ENCODE measurements at places on chromosomes 3 and 15.

DNA sequence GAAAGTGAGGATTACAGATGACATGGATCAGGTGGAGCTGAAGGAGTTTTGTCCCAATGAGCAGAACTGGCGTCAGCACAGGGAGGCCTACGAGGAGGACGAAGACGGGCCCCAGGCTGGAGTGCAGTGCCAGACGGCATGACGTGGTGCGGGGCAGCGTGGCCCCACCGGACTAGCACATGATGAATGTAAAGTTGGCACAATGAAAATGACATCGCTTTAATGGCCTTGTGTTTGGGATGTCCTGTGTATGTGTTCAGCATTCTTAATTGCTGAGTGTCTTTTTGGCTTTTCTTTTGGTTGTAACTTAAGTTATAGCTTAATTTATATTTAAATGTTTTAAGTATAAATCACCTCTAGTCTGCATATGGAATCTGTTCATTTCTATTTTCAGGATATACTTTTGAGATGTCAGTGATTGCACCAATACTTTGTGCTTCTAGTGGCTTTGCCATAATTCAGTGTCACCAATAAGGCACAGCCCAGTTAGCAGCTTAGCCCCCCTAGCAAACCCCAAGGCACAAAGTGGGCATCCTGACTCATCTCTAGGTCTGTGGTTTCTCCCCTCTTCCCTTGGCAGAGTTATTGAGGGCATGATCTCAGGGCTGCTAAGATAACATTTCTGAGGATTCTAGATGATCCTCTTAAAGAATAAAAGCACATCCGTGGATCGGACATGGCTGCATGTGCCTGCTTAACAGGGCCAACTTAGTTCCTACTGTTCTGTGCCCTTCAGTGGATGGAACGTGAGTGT lies 16.1 kb downstream of the DNAJA4 start:
- no peak for DNase-seq

GRCh38 chr3:131645638-131646037 lies 142.9 kb upstream of the MRPL3 start:
- DNase-seq: no peak

DNA sequence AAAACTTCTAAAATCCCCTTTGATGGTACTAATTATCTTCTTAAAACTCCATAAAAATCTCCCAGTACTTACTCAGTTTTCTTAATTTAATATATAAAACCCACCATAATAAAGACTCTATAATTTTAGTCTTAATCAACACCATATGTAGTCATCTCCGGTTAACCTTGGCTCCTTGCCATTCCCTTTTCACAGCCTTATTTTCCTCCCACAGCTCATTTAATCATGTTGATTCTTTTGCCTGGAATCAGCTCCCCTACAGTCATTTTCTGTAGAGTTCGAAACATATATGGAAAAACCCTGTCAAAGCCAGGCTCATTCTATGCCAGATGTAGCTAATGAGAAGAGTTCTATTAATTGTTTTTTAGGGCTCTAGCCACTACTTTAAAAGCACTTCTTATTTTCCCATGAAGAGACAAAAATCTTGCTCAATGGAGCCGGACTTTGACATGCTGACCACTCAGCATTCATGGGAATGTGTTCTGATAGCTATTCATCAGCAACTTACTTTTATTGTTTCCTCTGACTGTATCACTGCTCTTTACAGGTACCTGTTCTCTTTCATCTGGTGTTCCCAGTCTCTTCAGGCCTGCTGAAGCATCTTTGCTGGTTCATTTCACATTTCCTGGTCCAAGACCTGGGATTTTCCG lies 573.4 kb downstream of the NAALADL2 start:
- DNase-seq: peak; percentile 80

DNA sequence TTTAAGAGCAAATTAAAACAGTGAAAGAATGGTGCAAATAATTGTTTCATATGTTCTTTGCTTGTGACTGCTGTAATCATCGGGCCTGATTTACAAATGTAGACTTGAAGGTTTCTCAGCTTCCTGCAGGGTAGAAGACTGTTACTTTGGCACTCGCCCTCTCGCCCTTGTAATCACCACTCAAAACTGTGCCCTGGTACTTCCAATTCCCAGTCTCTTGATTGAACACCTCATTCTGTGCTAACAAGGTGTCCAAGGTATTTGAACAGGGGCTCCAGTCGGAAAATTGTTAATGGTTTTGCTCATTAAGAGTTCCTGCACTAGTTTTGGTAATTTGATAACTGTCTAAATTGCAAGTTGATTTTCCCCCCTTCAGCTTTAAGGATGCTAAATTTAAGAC lies 209.5 kb downstream of the ZIC1 start:
- DNase-seq: peak; percentile 38

DNA sequence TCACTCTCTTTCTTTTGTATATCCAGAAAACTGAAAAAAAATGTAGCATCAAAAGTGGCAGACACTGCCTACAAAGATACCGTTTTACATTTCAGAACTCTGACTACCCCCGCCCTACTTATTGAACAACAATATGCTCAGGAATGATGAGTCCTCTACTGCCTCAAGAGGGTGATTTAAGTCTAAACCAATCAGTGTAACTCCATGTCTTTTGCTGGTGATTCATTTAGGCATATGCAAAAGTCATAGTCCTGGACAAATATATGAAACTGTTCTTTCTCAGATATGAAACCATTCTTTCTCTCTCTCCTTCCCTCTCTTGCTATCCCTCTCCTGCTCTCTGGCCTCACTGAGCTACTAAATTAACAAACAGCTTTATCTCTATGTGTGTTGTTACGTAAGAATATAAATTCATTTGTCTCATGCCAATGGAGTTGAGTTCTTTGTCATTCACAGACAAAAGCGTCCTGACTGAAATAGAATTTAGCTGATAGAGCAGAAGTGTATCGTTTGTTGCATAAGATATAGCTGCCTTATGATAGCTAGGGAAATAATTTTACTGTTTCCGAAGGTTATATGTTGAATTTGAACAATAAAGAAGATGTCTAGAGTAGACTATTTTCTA lies 133.7 kb upstream of the OSTN start:
- DNase-seq: no peak

- no peak for DNase-seq
These were observed at the start of gene TRIM59 for GRCh38 chr3:160449636-160450598. TRIM59 (minus strand) TSS chr3:160449786; CDS start chr3:160439183, 10,603 bp downstream.

DNA sequence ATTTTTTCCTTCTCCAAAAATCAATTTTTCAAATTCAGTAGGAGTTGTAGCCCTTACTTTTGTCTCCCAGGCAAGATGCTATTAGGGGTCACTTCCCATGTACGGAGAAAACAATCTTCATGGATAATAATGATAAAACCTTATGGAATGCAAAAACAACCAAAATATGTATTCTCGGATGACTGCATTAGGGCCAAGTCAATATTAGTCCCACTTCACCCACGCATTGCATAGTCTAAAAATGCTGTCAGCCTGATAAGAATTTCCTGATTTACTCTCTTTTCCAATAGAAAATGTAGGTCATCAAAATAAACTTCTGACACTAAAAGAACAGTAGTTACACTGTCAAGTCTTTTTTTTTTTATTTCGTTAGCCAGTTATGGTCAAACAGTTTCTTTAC lies 2.7 kb downstream of the VGLL3 start:
- no peak for DNase-seq

GRCh38 chr3:129224984-129225393 lies 24.4 kb upstream of the COPG1 start:
- no peak for DNase-seq

- DNase-seq: no peak
These were observed 26.5 kb downstream of the WNT7A start for GRCh38 chr3:13853256-13853977.

GRCh38 chr3:69831737-69832136 lies 92.5 kb downstream of the MITF start:
- DNase-seq: no peak

GRCh38 chr3:189632242-189632641 lies 1.1 kb downstream of the TP63 start:
- DNase-seq: no peak

- no peak for DNase-seq
These were observed 51.9 kb downstream of the HOMER2 start for GRCh38 chr15:82900511-82901060.

GRCh38 chr3:72062017-72062416 lies 277.1 kb upstream of the PROK2 start:
- no peak for DNase-seq
